NCI-H1092 (cell line): ENCODE measurements at places on chromosomes 5 and 9.

DNA sequence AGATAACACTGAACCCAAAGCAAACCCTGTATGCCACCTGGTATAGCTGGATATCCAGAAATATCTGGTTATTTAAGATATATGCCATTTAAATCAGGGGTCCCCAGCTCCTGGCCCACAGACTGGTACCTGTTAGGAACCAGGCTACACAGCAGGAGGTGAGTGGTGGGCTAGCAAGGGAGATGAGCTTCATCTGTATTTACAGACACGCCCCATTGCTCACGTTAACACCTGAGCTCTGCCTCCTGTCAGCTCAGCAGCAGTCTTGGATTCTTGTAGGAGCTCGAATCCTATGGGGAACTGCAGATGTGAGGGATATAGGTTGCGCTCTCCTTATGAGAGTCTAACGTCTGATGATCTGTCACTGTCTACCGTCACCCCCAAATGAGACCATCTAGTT lies 646.6 kb downstream of the TLE4 start:
- no peak for DNase-seq

GRCh38 chr9:86175743-86176456 lies 76.5 kb upstream of the GOLM1 start:
- peak; percentile 89 for DNase-seq

- DNase-seq: peak; percentile 17
Observed at GRCh38 chr5:177111720-177112394, 21.7 kb upstream of the NSD1 start.

DNA sequence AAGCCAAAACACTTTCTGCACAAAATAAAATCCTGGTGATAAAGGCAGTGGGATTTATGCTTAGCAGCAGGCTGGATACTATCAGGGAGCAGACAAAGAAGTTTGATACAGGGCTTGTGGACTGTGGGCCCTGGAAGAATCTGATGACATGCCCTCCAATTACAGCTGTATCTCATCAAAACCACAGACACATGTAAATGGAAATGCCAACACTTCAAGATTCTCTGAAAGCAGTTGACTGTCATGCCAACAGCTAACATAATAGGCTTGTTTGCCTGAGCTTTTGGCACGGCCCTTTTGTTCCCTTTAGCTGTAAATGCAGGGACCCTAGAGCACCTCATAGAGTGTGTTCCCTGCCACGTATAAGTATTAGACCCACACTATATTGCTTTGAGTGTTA lies 114.4 kb downstream of the STK32A start:
- DNase-seq: no peak

- no peak for DNase-seq
Observed at GRCh38 chr9:7973123-7973522, 173.5 kb upstream of the DMAC1 start.
